ENCODE measurements at places on chromosomes 16 and 17.

DNA sequence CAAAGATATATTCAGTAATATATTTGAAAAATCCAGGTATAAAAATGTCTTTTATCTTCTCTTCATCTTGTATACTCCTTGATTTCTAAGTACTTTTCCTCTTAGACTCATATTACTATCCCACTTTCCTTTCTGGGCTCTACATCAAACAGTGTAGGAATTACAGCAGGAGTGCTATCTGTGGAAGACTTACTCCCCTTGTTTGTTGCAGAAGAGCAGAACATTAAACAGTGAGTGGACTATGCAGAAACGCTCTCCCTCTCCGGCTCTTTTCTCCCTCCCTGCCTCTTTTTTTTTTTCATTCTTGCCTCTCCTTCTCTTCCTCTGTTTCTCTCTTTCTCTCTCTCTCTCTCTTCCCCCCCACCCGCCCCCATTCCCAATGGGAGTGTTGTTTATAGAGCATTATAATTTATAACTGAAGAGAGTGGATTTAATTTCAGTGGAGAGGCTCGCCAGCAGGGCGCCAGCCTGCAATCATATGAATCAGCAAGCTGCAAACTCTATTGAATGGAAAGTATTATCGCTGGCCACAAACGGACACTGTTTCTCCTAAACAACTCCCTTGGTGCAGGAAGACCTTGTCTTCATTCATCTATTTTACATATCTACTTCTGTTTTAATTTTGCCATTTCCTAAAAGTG lies 242.3 kb upstream of the TBX2 start:
- DNase-seq: no peak

DNA sequence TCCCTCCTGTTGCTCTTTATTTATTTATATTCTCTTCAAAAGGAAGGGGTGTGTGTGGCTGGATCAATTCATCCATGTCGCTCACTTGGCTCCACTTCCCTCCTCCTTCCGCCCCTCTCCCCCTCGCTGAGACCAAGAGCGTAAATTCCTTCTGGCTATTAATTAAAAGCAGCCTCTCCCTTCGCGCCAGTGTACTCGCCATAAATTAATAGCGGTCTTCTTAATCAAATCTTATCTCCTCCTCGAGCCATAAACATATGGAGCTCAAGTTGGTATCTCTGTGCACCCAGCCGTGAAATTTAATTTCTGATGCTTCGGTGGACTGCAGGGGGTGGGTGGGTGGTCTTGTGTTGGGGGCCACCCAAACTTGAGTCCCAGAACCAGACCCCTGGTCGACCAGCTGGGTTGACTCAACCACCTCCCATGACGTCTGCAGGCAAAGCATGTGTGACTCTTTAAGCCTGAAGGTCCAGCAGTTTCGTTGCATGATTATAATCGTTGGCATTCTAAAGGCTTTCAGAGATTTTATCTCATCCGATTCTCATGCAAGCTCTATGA lies 57.9 kb downstream of the SDK2 start:
- no peak for DNase-seq

DNA sequence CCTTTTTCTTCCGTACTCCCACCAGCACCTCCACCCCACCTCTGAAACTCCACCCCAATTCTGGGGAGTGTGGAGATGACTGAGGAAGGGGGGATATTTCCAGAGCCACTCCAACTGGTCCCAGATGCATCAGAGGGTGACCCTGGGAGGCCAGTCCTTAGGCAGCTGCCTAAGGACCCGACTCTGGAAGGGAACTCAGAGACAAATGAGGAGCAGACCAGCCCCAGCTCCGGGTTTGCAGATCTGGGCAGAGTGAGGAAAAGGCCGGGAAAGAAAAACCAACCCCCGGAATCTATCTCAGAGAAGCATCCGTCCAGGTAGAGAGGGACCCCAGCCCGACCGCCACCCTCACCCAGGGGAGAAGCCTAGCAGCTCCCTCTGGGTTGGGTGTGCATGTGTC lies 41.5 kb downstream of the SOCS3 start:
- no peak for DNase-seq

- DNase-seq: no peak
These were observed 11.0 kb downstream of the KRT33A start for GRCh38 chr17:41339571-41340172.

GRCh38 chr16:69830534-69831211 lies 68.5 kb downstream of the WWP2 start:
- DNase-seq: no peak

GRCh38 chr17:44304651-44305050 lies 3.8 kb upstream of the RUNDC3A start:
- DNase-seq: no peak

- DNase-seq: no peak
These were observed 26.1 kb downstream of the RCVRN start for GRCh38 chr17:9878786-9879525.

DNA sequence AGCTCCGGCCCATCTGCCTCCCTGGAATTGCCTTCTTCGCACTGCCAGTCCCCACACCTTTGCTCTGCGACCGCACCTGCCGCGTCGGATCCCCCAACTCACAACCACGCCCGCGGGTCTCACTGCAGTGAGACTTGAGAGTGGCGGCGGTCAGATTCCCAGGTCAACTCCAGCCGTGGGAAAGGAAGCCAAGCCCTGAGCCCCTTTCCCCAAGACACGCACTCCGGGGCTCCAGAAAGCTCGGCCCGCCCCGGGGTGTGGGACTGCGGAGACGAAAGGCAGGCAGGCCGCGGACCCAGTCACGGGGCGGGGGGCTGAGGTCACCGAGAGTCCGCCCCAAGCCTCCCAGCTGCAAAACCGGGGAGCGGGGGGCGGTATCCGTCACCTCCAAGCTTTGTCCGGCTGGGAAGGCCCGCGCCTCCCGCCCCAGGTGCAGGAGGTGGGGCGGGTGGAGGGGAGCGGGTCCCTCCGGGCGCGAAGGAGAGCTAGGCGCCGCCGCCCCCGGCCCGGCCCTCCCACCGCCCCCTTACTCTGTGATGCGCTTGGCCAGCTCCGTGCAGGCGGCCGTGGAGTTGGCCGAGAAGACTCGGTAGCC lies 615 bp downstream of the PRPSAP1 start:
- no peak for DNase-seq

DNA sequence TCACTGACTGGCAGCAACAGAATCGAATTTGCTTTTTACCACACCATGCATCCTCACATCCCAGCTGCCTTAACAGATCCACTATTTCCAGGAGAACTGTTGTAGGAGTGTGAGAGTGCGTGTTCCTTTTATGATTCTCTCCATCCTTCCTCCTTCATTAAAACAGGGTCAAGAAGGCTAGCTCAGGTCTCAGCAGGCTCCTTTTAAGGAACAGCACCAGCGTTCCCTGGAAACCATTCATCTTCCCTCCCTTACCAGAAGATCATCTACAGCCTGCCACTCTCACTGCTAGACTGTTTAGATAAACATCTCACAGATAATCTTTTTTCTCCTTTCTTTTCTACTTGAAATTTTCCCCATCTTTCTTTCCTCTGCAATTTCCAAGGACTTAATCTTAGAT lies 1531.9 kb upstream of the CDH8 start:
- no peak for DNase-seq

DNA sequence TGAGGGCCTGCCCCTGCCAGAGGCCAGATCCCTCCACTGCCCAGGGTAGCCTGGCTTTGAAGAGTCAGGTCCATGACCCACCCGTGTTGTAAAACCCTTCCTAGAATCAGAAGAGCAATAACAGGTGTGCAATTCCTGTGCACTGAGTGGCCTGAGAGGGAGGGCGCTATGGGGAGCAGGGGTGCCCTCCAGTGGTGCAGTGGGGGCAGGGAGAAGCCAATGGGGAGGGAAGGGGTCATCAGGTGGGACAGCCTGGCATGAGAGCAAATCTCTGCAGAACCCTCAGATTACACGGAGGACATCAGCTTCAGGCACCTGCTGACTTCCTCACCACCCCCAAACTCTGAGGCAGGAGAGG lies 72.9 kb upstream of the ZNF469 start:
- no peak for DNase-seq

DNA sequence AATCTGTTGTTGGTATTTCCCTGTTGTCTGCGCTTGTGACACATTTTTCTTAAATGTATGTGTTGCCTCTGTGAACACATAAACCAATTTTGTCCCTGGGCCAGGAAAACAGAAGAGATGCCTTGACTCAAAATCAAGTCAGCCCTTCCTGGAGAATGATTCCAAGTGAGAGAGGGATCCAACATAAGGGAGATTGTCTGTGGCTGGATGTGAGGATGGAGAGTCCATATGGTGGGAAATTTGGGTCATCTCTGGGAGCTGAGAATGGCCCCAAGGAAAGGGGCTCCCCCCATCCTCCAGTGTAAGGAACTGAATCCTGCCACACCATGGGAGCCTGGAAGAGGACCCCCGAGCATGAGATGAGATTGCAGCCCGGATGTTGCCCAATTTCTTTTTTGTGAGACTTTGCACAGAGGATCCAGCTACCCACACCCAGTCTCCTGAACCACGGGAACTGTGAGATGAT lies 13.5 kb downstream of the CRYM start:
- DNase-seq: no peak

GRCh38 chr17:83183951-83184506 lies 104.6 kb downstream of the METRNL start:
- no peak for DNase-seq

DNA sequence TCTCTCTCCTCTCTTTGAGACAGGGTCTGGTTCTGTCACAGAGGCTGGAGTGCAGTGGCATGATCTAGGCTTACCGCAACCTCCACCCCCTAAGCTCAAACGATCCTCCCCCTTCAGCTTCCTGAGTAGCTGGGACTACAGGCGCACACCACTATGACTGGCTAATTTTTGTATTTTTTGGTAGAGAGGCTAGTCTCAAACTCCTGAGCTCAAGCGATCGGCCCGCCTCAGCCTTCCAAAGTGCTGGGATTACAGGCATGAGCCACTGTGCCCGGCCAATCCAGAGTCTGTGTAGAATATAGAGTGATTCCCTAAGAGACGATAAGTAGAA lies 65.8 kb upstream of the RPH3AL start:
- DNase-seq: no peak

- DNase-seq: no peak
These were observed 1109.7 kb downstream of the CDH11 start for GRCh38 chr16:64012166-64012565.

GRCh38 chr17:19650826-19651225 lies 2.3 kb downstream of the ALDH3A2 start:
- DNase-seq: no peak

DNA sequence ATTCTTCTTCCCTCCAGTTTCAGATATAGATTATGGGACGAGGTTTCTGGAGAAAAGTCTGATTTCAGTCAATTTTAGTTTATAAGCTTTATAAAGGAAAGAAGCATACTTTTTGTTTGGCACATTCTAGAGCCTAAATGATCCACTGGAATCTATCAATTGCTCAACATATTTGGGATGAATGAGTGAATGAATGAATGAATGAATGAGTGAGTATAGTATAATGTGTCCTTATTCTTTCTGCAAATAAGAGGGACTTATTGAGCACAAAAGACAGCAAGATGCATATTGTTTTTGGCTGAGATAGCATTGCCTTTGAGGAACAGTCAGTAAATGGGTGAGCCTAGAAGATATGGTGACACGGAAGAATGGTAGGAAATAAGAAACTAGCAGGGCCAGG lies 245.4 kb downstream of the SHISA9 start:
- no peak for DNase-seq

DNA sequence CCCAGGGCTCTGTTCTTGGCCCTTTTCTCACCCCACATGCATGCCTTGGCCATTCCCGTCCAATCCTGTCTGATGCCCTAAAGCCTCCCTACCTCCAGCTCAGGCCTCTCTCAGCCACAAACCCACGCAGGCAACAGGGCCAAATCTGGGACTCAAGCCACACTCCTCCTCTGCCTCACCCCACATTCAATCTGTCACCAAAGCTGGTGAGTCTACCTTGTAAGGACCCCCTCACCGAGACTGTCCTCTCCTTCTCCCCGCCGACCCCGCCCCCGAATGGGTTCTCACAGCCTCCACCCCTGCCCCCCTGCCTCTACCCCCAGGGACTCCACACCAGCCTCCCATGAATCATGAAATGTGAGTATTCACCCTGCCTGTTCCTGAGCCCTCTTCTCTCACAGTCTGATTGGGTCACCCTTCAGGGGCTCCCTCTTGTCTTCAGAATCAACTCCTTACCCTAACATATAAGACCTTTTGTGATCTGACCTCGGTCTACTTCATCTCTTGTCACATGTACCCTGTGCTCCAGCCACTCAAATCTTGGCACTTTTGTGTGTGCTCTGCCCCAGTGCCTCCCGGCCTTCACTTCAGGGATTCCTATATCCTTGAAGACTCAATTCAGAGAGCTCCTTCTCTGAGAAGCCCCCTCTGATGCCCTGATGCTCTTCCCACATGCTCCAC lies 10.7 kb downstream of the EPOP start:
- no peak for DNase-seq

GRCh38 chr17:78675316-78675616 lies 98.1 kb upstream of the DNAH17 start:
- DNase-seq: no peak
